Endodermal cell (in vitro differentiated cells): ENCODE measurements at places on chromosomes 2 and 18. TPM values are rescaled to one million over a fixed set of nuclear protein-coding genes. Genes with fewer than 3 reads are reported as not detected.

DNA sequence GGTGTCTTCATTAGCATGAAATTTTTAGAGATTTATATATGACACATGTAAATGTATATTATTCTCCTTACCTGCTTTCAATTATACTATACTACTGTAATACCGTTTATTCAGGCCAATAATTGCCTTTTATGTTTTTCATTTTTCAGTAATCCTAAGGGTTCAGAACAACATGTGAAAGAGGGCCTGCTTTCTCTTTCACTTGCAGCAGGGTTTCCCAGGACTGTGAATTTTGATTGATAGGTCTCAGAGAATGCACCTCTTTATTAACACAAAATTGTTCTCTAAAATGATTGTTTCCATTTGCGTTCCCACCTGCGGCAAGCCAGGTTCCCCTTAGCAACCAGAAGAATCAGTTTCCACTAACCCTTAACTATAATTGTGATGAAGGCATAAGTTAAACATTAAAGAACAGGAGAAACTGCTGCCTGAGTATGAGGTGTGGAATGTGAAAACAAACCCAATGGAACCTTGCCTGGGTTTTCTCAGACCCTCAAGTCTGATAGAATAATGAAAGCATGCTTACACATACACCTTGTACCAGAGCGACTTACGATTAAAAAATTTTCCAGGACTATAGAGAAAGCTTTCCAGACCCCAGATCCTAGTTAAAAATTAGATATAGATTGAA, 1591.2 kb upstream of the LRRTM1 start:
- no peak overlapping the region for H3K4me3 ChIP-seq
- H3K27me3 ChIP-seq = no peaks in the 10 kb centered on the region
- H3K36me3 ChIP-seq = no peaks in the 10 kb centered on the region
- peaks cover 11% of the 10 kb centered on the region for H3K4me1 ChIP-seq

DNA sequence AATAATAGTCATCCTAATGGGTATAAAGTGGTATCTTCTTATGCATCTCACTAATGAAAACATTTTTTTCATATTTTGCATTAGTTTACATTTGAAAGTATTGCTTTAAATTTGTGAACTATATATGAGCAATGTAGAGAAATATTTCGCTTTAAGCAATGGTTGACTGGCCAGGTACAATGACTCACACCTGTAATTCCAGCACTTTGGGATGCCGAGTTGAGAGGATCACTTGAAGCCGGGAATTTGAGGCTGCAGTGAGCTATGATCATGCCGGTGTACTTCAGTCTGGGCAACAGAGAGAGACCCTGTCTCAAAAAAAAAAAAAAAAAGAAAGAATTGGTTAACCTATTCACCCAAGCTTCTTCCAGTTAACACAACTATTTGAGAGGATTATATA, 15.1 kb downstream of the ZCCHC2 start:
- no peaks in the 10 kb centered on the region for H3K27me3 ChIP-seq
- H3K4me3 ChIP-seq = no peak overlapping the region
- H3K27ac ChIP-seq = no peak overlapping the region
- H3K4me1 ChIP-seq = no peaks in the 10 kb centered on the region

GRCh38 chr2:191030521-191031154, 16.7 kb upstream of the STAT1 start:
- peaks cover 20% of the 10 kb centered on the region for H3K4me1 ChIP-seq
- H3K4me3 ChIP-seq = no peak overlapping the region
- no peaks in the 10 kb centered on the region for H3K36me3 ChIP-seq
- H3K27ac ChIP-seq = no peak overlapping the region
- no peaks in the 10 kb centered on the region for H3K27me3 ChIP-seq
- DNase-seq = peak; percentile 67

DNA sequence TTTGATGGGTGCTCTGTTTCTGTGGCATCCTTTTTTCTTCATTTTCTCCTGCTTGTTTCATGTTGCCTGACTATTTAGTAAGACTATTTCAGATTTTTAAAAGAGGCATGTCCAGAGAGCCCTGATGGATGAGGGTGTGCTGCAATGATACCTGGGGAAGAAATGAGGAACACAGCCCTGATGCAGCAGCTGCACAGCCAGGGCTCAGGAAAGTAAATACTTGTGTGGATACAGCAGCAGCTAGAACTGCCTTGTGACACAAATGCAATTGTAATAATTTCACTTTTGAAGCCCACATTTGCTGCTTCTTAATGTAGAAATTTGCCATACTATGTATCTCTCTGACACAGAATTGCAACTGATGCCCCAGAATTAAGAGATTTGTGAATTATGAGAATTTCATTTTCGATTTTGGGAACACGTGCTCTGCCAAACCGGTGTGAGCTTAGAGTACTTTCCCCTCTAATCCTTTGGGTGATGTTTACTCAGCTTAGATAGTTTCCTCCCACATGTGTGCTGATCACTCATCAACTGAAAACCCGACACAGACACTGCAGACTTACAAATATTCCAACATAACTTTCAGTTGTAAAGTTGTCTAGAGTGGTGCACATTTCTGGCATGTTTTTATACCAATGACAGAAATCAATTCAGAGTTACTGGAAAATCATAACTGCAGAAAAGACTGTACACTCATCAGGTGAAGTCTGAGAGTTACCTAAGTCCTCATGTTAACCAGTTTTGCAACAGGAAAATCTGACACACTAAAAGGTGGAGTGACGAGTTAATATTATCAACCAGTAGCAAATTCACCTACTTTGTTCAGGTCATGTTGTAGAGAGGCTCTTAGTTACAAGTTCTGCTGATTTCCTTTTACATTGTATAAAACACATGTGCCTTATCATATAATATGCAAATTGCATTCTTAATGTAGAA, 383.4 kb downstream of the CBLN2 start:
- DNase-seq = no peak
- H3K4me3 ChIP-seq = no peak overlapping the region
- H3K36me3 ChIP-seq = no peaks in the 10 kb centered on the region
- no peak overlapping the region for H3K27ac ChIP-seq
- no peaks in the 10 kb centered on the region for H3K4me1 ChIP-seq

DNA sequence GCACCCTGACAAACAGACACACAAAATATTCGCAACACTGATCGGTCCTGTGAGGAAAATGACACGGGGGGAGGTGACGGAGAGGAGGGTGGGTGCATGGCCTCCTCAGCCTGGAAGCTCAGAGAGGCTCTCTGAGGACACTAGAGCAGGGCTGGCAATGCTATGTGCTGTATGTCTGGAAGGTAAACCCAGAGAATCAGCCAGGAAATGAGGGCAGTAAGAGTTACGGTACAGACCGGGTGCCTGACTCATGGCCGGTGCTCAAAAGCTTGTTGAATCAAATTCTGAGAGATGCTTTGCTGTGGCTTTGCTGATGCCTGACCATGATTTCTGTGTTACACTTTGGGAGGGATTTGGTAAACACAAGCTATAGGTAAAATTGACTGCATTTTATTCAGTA, 81.9 kb downstream of the CCDC93 start:
- DNase-seq = no peak
- H3K27ac ChIP-seq = no peak overlapping the region
- H3K36me3 ChIP-seq = peaks cover 77% of the 10 kb centered on the region
- no peak overlapping the region for H3K4me3 ChIP-seq

- peaks cover 2% of the 10 kb centered on the region for H3K4me1 ChIP-seq
- H3K27me3 ChIP-seq = no peaks in the 10 kb centered on the region
- no peaks in the 10 kb centered on the region for H3K36me3 ChIP-seq
- peak overlapping the region; percentile 0 for H3K4me3 ChIP-seq
Measured at GRCh38 chr2:240670402-240670801, 12.3 kb downstream of the AQP12B start.

GRCh38 chr2:234795272-234795920, 156.4 kb upstream of the SH3BP4 start:
- H3K27ac ChIP-seq = peak overlapping the region; percentile 30
- no peaks in the 10 kb centered on the region for H3K4me1 ChIP-seq
- H3K27me3 ChIP-seq = no peaks in the 10 kb centered on the region
- DNase-seq = no peak
- H3K36me3 ChIP-seq = no peaks in the 10 kb centered on the region
- H3K4me3 ChIP-seq = no peak overlapping the region

GRCh38 chr18:577643-578375, 2.4 kb upstream of the CETN1 start:
- H3K4me3 ChIP-seq = no peak overlapping the region
- H3K27me3 ChIP-seq = no peaks in the 10 kb centered on the region
- no peaks in the 10 kb centered on the region for H3K36me3 ChIP-seq
- H3K27ac ChIP-seq = no peak overlapping the region

DNA sequence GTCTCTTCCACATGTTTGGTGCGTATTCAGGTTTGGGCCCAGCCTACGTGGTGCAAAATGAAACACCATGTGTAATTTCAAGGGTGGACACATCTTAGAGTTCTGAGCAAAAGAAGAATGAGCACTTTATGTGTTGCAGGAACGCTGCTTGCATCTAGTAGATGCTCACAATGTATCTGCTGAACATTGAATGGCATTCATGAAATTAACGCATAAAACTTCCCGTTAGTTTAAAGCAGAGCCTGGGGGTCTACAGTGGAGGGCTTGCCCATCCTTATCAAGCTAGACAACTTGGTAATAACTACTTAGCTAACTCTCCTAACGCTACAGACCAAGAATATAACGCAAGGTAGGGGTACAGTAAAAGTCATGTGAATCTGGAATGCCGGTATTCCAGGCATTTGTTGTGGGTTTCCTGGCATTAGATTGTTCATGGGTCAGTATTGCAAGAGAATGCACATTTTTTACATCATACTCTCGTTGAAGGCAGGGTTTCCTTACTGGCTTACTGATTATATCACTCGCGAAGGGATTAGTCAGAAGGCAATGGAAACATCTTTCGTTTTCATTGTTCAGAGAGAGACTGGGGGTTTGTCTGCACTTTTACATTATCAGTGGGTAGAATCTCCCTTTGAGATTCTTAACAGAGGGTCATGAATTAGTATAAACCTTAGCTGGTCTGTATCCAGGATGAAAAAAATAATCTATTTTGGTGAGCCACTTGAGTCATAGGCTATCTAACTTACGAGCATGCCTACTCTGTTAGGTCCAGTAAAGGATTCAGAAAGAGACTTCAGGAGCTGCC, 229.5 kb upstream of the EPAS1 start:
- peaks cover 4% of the 10 kb centered on the region for H3K27me3 ChIP-seq
- no peak overlapping the region for H3K4me3 ChIP-seq
- H3K36me3 ChIP-seq = no peaks in the 10 kb centered on the region
- peak; percentile 2 for DNase-seq

DNA sequence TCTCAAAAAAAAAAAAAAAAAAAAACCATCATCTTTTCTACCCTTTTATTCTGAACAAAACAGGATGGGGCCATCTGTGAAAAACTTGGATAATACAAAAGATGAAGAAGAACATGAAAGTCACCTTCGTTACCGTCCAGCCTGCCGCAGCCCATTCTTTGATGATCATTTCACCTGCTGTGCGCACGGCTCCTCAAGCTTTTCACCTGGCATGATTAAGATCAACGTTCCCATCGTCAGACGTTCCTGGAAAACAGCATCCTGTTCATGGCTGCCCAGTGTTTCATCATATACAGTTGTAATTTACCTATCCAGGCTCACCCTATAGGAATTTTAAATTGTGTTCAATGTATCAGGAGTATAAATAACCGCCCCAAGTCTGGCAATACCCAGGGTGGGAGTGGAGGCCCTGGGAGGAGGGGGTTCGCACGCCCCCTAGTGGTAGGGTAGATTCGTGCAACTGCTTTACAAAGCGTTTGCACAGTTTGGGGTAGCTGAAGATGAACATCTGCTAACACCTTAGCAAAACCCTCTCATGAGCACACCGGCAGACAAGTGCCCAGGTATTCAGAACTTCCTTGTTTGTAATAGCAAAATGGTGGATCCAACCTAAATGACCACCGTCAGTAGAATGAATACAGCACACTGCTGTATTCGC, 49.0 kb upstream of the GLI2 start:
- H3K36me3 ChIP-seq = no peaks in the 10 kb centered on the region
- peaks cover 6% of the 10 kb centered on the region for H3K27me3 ChIP-seq
- H3K4me3 ChIP-seq = no peak overlapping the region
- peak; percentile 54 for DNase-seq

DNA sequence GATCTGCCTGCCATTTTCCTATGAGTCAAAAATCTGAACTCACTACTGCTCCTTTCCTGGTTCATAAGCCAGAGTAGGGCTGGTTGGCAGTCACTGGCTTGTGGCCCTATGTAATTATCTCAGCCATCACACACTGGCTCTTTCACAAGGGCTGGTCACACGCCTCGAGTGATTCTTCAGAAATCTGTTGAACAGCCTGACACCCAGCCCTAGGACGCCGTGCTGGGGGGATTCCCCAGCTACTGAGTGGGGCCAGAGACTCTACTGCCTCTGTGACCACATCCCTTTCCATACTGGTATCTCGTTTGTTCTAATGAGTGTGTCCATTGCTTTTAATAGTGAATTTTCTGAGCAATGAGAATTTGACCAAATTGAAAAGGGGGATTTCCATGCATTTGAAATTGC, 45.8 kb upstream of the RBM44 start:
- DNase-seq = no peak
- H3K36me3 ChIP-seq = peaks cover 93% of the 10 kb centered on the region
- peaks cover 12% of the 10 kb centered on the region for H3K4me1 ChIP-seq
- no peak overlapping the region for H3K27ac ChIP-seq

DNA sequence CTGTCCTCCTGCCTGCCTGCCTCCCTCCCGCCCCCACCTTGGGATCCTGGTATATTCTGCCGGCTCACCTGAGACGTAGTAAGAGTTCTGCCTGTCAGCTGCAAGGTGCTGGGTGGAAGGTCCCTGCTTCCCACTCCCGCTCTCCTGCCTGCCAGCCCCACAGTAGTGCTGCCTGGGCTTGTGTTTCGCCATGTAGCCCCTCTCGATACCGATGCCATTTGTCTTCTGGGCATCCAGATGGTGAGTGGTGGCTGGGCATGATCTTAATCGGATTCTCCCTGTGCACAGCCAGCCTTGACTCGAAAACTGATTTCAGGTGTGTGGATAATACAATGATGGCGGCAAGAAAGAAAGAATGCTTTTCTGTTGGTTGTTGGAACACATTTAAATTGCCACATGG, 184.9 kb downstream of the AGAP1 start:
- no peak overlapping the region for H3K4me3 ChIP-seq
- no peaks in the 10 kb centered on the region for H3K36me3 ChIP-seq
- H3K4me1 ChIP-seq = peaks cover 5% of the 10 kb centered on the region
- no peak overlapping the region for H3K27ac ChIP-seq
- no peaks in the 10 kb centered on the region for H3K27me3 ChIP-seq

- no peak for DNase-seq
- peak overlapping the region; percentile 98 for H3K4me3 ChIP-seq
- H3K4me1 ChIP-seq = no peaks in the 10 kb centered on the region
- H3K36me3 ChIP-seq = peaks cover 42% of the 10 kb centered on the region
Measured at GRCh38 chr2:136113209-136113971, 4.6 kb downstream of the CXCR4 start.

GRCh38 chr2:122873951-122874350, 1118.5 kb downstream of the TSN start:
- H3K27ac ChIP-seq = no peak overlapping the region
- H3K4me3 ChIP-seq = no peak overlapping the region
- DNase-seq = no peak
- H3K27me3 ChIP-seq = no peaks in the 10 kb centered on the region

Gene SEPTIN10
- total RNA-seq = 97.4 and 103 TPM in 2 replicates

Gene ALK
- 0.45 and 0.46 TPM in 2 replicates for total RNA-seq

Gene CABLES1
- 6.8 to 12.1 TPM (median 9.9 TPM) in 3 replicates for total RNA-seq
